NCI-H526 (cell line): ENCODE measurements at places on chromosomes 7 and 10.

GRCh38 chr7:119228482-119228881 lies 1004.0 kb downstream of the ANKRD7 start:
- DNase-seq, result no peak

- DNase-seq, result peak; percentile 50
Measured at GRCh38 chr7:131111081-131111576, 216.5 kb upstream of the MKLN1 start.

DNA sequence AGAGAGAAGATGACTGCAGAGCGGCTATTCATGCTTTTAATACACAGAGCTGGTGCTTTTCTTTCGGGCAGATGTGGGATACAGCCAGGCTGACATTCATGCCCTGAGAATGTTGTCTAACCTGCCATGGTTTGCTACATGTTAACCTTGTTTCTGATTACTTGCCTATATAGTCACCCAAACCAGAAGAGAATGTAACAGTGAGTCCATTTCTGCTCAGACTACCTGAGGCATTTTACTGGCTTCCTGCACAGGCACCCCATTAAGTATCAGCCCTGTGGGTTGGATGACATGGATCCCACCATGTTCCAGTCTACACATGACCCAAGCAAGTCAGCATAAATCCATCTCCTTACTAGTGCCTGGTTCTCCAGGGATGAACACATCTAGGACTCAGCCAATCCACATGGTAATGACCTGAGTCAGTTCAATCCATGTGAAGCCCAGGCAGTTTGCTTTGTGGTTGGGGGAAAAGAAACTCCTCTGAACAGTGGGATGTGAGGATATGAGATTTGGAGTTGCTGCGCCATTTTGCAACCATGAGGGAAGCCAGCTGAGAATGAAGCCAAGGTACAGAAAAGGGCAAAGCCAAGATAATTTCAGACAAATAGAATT lies 55.7 kb upstream of the MKX start:
- DNase-seq, result no peak

- no peak for DNase-seq
Measured at GRCh38 chr10:69458430-69459100, 7.3 kb downstream of the TSPAN15 start.

DNA sequence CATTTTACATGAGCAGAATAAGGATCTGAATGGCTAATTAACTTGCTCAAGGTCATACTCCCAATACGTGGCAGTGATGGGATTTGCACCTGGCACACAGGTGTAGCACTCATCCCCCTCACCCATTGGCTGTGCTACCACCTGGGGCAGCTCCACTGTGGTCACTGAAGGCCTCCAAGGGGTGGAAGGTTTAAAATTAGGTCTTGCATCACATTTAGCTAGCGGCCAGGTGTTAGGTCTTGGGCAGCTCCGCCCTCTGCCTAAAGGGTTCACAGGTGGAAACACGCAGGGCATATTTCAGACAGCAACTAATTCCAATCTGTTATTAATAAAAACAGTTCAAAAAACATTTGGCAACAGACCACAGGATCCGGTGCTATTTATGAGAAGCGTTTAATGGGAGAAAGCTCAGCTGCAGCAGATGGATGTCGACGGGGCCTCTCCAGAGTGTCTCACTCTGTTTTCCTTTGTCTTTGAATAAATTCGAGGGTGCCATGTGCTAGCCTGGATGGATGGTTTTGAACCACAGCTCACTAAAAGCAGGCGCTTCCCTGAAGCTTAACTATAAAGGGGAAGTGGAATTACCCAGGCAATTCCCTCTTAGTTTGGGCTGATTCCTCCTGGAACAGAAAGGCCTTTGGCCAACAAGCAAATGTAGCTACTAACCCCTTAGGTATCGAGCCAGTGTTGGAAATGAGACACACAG lies 1017.6 kb downstream of the TYW1 start:
- no peak for DNase-seq

DNA sequence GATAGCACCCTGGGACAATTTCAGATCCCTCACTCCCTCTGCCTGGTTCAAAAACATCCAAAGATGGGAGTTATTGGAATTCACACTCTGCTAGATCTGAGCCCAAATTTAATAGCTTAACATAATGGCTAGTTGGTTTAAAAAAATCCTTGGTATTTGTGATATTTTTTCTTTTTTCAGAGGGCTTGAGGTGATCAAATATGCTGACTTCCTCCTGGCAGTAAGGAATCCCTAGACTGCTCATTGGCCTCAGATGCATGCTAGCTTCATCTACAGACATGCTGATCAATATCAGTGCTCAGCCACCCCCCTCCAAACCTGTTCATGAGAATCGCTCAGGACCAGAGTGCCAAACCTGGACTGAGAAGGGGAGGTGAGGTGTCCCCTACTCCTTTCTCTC lies 74.7 kb upstream of the PLPP4 start:
- DNase-seq, result no peak

GRCh38 chr10:114967071-114967470 lies 29.1 kb downstream of the TRUB1 start:
- no peak for DNase-seq

DNA sequence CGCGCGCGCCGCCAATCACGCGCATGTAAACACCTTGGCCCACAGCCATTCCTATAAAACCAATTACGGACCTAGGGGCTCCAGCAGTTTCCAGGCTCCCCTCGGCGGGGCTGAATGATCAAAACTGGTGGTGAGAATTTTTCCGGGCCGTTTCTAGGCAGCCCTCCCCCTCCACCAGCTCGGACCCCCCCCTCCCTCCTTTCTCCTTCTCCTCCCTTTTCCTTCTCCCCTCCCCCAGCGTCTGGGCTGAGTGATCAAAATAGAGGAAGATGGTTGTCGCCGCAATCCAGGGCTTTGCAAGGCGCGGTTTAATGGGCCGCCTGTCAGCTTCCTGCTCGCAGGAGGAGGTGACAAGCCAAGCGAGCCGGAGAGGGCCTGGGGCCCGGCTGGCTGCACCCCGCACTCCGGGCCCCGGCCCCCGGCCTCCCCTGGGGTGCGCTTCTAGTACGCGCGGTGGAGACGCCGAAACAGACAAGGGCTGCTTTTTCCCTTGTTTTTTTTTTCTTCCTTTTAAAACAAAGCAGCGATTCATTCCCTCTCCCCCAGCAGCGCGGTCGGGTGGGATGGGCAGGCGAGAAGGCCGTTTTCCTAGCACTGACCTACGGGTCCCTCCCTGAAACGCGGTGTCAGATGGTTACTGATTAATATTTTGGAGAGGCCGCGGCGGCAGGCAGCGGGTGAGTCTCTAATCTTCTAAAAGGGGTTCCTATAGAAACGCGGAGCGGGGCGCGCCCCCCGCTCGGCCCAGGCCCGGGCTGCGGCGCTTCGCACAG lies 528 bp upstream of the TNRC18 start:
- DNase-seq, result peak; percentile 98

DNA sequence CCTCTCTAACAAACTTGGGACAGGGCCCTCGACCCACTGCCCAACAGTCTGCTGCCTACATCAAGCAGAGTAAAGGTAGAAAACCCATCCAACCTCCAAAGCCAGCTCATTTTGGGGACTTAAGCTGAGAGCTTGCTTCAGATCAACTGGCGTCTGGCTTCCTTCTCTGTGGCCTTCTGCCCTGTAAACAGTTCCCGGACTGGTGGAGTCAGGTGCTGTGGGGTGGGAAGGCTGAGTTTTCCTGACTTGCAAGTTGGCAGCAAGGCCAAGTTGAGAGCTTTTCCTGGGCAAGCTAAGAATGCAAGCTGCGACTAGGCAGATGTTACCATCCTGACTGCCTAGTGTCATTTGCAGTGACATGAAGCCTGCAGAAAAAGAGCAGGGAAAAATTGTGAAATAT lies 3.7 kb downstream of the GALNT17 start:
- no peak for DNase-seq
